ENCODE measurements at places on chromosomes 7 and 10.

DNA sequence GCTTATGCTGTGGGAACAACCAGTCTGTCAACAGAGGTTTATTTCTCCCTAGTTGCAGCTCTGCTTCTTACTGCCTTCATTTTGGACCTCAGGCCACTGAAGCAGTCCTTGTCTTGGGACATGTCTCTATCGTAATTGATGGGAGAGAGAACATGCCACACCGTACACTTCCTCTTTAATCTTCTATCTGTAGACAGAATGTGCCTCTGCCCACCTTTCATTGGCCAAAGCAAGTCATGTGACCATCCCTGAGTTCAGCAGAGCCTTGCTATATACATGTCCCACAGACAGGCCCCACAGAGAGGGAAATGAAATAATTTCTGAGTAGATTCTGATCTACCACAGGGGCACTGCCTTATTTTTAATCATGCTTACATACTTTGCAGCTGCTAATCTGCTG is 98.0 kb downstream of the KCND2 start:
- DNase-seq = no peak

- no peak for DNase-seq
Measured at GRCh38 chr10:58348571-58349033, 13.8 kb downstream of the UBE2D1 start.

DNA sequence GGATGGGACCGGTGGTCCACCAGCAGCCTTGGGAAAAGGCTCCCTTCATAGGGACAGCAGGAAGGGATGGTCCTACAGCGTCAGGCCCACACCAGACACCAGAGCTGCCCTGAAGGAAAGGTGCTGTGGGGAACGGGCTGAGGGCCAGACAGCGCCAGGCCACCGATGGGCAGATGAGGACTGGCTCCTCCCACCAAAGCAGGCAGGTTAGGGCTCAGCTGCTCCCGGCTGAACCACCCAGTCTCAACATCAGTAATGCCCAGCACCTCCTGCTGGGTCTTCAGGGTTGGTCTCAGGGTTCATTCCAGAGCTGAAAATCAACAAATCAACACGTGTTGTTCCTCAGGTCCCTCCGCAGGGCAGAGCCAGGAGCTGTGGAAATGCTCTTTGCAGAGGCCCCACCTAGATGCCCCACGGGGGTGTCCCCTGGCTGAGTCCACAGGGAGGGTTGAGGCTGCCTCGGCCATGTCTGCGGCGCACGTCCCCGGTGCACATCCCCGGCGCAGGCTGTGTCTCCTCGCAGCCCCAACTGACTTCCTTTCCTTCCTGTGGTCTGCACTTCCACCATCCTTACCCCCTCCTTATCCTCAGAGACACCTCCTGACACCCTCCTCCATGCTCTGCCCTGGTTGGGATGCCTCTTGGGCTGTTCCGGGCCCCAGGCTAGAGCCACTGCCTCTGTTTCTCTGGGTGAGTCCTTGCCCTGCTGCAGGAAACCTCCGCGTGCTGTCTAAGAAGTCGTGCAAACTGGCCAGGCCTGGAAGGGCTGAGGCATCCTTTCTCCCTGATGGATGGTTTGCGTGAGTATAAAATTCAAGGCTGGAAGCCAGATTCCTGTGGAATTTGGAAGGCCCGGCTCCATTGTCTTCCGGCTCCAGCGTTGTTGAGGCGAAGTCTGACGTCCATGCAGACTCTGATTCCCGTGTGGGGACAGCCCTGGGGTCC is 32.8 kb upstream of the CFAP46 start:
- no peak for DNase-seq

DNA sequence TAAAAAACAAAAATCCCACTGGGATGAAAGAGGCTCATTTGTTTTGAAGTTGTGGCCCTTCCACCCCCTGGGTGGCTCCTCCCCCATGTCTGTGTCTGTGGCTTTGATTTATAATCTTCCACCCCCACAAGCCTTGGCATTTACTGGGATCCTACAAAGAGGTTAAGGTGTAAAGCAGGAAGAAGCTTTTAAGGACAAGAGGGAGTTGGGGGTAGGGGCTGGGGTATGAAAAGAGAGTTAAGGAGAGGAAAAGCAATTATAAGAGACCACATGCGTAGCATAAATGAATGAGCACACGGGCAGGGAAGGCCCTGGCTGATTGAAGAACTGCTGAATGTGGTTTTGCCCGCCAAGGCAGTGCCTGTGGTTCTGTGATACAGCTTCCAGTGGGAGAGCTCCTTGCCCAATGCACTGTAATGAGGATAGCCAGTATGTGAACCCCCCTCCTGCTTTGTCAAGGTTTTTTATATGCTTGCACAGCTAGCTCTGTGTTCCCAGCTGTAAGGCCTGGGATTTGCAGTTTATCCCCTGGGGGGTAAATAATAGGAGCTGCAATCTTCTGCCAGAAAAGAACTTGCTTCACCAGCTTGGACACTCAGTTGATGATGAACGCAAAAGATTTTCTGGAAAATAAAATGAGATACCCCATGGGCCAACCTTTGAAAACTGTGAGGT is 34.7 kb upstream of the KMT2E start:
- DNase-seq = peak; percentile 83

- DNase-seq = no peak
Measured at GRCh38 chr10:102286216-102286615, 40.9 kb downstream of the GBF1 start.
